Right cardiac atrium (tissue), 5 donors: ENCODE measurements at places on chromosomes 1 and 21. TPM values are rescaled to one million over a fixed set of nuclear protein-coding genes. Genes with fewer than 3 reads are reported as not detected.

The TTLL10 gene
- 0.09 TPM for polyA plus RNA-seq

The ZNF648 gene
- not detected for polyA plus RNA-seq

The NT5C1A gene
- polyA plus RNA-seq: 5.7 TPM

DNA sequence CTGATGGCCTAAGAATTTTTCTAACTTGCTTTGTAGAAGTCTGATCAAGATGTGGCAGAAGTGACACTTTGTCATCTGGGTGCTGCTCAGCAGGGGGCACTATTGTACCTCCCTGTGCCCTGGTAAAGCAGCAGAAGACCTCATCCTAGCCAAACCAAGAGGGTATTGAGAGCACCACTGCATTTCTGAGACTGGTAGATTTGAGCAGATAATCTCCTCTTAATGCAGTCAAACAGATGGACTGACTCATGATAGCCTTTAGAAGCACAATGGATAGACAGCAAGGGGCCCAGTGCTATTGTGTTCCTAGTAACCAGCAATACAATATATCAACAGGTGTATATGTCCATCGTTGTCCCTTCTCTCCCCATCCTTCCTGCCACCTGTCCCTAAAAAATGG, 5.7 kb downstream of the TPM3 start:
- peak; percentile 74 for DNase-seq

The MAN1C1 gene
- 9.1 TPM for polyA plus RNA-seq

- no peak for DNase-seq
These were observed 8.1 kb downstream of the ADPRS start for GRCh38 chr1:36096500-36097432.

DNA sequence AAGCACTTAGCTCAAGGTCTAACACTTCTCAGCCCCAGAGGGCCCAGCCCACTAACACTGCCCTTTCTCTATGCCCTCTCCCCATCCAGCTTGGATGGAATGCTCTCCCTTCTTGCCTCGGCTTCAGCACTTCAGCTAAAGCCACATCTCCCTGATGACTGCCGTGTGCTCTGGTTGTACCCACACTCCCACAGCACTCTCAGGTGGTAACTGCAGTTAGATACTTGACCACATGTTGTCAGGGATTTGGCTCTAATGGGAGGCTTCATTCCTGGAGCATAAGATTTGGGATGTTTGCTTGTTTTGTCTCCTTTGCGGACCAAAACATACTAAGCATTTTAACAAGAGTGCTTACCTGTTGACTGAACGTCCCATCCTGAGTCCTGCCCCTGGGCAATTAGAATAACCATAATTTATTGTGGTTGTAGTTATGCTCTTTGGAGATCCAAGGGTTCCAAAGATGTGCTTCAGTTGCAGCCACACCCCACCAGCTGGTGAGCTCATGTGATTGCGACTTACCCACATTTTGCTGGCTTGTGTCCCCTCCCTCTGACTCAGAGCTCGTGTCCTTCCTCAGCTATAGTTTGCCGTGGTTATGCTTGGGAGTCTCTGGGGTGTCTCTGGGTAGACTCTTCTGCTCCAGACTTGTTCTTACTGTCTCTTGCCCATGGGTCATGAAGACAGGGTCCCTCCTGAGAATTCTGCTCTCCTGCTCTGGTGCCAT, 7.7 kb upstream of the SLC26A9 start:
- no peak for DNase-seq

The ATP6V1G3 gene
- not detected for polyA plus RNA-seq

The REG4 gene
- polyA plus RNA-seq: not detected

DNA sequence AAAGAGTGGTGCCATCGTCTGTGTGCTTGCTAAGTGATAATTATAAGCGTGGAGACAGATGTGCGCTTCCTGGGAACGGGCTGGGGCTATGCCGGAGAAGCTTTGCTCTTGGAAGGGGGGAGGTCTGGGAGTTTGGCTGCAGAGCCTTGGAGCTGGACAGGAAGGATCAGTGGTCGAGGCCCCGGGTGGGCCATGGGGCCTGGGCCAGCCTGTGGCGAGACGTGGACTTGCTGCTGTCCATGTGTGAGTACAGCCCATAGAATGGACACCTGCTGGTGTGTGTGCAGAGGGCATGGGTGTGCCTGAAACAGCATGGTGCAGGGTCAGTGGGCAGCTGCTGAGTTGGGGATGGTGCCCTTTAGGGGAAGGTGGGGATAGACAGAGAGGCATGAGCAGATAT, 121.3 kb downstream of the PCBP3 start:
- no peak for DNase-seq

DNA sequence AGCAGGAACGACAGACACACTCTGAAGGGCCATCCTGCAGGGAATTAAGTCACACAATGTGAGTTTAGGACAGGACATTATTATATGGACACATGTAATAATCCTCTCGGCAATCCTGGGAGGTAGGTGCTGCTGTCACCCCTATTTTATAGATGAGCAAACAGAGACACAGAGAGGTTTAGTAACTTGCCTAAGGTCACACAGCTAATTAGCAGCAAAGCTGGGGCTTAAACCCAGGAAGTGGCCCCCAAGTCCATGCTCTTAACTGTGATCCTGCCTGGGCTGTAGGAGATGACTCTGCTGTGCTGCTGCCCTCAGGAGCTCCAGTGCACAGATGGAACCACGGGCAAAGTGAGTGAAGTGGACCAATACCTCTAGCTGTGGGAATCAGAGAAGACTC, 660.0 kb downstream of the PTPRU start:
- no peak for DNase-seq

GRCh38 chr1:36125129-36125991, at the start of gene COL8A2:
COL8A2 (minus strand) TSS chr1:36125222; CDS start chr1:36100242, 24,980 bp downstream.
- peak; percentile 87 for DNase-seq

DNA sequence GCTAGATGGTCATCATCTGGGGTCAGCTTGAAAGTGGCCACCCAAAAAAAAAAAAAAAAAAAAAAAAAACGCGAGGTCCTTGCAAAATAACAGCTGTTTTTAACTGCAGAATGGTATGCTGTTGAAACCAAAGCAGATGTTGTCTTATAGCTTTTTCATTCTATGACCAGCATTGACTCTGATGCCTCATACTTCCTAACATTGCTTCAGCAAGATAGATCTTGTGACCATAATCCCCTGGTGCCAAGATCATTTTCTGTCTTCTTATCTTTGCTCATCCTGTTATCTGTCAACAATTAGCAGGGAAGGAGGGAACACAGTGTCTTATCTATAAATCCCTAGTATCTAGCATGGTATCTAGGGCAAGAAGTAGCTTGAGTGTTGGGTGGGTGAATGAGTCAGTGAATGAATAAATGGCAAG, 181.5 kb downstream of the PLPP3 start:
- DNase-seq: no peak

The ANGEL2 gene
- polyA plus RNA-seq: 10.2 TPM

DNA sequence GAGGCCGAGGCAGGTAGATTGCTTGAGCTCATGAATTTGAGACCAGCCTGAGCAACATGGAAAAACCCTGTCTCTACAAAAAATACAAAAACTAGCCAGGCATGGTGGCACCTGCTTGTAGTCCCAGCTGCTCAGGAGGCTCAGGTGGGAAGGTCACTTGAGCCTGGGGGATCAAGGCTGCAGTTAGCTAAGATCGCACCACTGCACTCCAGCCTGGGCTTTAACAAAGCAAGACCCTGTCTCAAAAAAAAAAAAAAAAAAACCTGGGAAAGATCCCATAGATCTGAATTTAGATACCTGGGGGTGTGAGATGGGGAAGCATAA, 32.9 kb downstream of the NIBAN1 start:
- DNase-seq: no peak

The LEFTY2 gene
- polyA plus RNA-seq: 0.59 TPM

DNA sequence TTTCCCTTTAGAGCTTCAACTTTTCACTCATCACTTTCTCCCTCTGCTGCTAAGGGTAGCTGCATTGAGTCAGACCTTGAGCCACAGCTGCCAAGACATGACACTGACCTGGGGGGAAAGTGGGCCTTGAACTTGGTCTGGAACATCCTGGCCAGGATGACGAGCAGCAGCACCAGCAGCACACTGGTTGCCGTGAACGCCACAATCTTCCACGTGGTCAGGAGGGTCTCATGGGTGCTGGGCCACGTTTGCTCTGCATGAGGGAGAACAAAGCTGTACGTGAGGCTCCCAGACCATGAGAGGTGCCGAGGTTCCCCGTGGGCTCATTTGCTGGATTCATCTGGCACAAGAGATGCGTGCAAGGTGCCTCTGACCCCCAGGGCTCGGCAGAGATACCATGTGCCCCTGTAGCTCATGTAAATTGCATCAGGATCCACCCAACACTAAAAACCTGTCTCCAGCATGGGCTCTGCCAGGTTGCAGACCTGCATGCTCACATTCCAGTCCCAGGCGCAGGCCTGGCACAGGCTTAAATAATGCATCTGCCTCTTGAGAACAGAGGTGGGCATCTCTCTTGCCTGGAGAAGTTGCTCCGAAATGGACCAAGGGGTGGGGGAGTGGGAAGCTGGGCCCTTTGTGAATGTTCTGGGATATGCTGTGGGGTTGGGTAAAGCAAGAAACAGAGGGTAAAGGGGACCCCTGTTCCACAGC, 84.6 kb upstream of the TLR5 start:
- no peak for DNase-seq
